ENCODE measurements at places on chromosomes 3 and 15.

DNA sequence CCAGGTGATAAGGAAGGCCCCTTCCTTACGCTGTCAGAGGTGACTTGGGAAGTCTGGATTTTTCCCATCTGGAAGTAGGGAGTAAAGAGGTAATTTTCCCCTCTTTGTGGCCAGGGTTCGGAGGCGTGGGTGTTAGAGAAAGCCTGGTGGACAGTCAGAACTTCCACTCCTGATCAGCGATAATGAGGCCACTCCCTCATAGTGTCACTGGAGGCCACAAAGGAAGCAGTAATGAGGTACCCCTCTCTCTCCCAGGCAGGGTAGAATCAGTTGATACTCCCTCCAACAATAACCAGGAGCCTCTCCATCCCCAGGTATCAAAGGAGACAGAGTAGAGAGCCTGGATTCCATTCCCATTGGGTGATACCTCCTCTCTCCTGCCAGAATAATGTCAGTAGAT lies 30.0 kb downstream of the AP4E1 start:
- DNase-seq, result no peak

GRCh38 chr3:183378951-183379350 lies 49.5 kb downstream of the MCF2L2 start:
- no peak for DNase-seq

DNA sequence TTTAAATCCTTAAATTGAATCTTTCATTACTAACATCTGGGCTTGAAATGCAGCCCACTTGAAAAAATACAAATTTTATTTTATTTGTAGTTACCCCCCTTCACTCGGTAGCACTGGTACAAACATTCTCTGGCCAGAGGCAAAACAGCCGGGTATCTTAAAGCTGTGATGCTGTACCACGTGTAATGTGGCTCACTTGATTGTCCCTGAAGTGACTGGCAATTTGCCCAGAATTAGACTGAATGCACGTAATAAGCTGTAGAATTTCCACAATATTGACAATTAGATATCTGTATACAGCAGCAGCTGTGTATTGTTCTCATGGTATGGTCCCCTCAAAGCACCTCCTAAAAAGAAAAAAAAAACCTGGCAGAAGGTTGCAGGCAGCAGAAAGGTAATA lies 192.8 kb upstream of the TBC1D5 start:
- no peak for DNase-seq

- DNase-seq, result peak; percentile 62
Observed at GRCh38 chr3:132641837-132642538, 17.6 kb downstream of the ACAD11 start.

- DNase-seq, result peak; percentile 37
Observed at GRCh38 chr3:153752405-153753027, 368.7 kb upstream of the ARHGEF26 start.

- peak; percentile 62 for DNase-seq
Observed at GRCh38 chr3:12954891-12955650, 113.7 kb upstream of the RPL32 start.

DNA sequence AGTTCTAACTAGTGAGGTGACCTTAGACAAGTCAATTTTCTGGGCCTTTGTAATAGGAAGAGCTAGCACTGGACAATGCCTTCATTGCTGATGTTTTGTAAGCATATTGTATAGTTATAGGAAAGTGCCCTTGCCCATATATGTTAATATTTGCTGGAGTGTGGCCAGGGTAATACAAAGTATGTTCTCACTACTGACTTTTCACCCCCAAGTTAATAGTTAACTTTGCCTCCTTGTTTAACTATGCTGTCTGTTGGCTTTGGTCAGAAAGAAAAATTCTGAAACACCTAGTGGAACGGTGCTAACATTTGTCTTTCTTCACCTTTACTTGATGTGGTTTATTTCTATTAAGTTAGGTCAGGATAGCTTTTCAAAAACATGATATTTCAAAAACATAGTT lies 287.4 kb upstream of the CTNNB1 start:
- no peak for DNase-seq

- DNase-seq, result no peak
Observed at GRCh38 chr3:10600296-10600714, 94.9 kb upstream of the ATP2B2 start.

DNA sequence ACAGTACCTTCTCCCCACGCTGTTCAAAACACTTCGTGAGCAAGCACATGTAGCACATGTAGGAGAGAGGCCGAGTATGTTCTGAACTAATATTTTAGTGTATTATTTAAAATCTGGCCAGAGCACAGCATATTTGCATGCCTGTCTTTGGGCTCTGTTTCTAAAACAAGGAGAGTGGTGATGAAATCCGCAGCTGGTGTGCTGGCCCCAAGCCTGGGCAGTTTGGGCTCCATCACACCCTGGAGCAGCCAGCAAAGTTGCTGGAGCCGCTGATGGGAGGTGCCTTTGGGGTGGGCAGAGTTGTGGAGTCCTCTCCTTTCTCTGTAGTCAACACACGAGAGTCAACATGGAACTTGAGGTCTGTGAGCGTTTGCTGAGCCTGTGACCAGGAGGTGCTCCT lies 116.6 kb downstream of the SLCO3A1 start:
- DNase-seq, result peak; percentile 81

DNA sequence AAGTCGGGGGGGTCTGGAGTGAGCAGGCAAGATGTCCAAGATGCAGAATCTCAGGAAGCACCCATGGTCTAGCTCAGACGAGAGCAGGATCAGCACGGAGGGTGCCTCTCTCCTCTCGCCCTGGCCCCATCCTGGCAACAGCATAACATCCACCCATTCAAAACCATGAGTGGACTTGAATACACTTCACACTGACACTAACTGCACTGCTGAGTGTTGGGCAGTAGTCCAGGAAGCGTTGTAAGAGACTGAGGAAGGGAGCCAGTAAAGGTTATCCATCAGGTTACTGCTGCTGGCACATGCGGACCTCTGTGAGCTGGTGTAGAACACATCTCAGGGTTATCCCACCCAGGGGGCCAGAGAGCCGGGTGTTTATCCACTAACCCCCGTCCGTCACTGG lies 131.0 kb upstream of the TOPAZ1 start:
- DNase-seq, result no peak

DNA sequence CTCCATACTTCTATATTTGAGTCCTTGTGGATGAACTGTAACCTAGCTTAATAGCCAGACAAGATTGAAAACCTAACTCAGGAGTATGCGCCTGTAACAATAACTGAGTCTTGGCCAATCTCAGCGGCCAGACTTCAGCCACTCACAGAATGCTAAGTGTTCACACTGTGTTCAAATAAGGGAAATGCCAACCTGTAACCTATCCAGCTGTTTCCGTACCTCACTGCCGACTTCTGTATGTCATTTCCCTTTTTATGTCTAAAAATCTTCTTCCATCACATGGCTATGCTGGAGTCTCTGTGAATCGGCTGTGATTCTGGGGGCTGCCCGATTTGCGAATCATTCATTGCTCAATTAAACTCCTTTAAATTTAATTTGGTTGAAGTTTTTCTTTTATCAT lies 169.2 kb downstream of the NFKBIZ start:
- DNase-seq, result no peak

DNA sequence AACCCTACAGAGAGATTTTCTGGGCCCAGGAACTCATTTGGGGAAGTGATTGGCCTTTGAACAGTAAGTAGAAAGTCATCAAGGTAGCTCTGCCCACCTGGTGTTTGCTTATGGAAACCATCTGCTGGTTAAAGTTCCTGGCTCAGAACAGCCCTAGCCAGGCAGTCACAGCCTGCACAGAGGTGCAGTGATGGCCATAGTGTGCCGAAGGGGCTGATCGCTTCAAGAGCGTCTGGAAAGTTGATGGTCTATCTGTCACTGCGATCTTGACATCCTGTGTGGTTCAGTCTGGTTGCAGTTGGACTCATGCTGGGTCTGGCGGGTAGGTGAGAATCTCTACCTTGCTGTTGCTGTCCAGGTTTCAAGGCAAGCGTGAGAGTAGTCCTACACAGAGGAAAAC lies 151.6 kb downstream of the SLCO3A1 start:
- DNase-seq, result no peak
